ENCODE measurements at places on chromosomes 6 and 20.

- no peak for DNase-seq
Observed at GRCh38 chr20:25083773-25084625, 2.1 kb upstream of the VSX1 start.

GRCh38 chr6:22068561-22069305 is 228.1 kb downstream of the PRL start:
- DNase-seq, result no peak

- DNase-seq, result no peak
Observed at GRCh38 chr6:116035616-116036015, 25.1 kb downstream of the FRK start.

DNA sequence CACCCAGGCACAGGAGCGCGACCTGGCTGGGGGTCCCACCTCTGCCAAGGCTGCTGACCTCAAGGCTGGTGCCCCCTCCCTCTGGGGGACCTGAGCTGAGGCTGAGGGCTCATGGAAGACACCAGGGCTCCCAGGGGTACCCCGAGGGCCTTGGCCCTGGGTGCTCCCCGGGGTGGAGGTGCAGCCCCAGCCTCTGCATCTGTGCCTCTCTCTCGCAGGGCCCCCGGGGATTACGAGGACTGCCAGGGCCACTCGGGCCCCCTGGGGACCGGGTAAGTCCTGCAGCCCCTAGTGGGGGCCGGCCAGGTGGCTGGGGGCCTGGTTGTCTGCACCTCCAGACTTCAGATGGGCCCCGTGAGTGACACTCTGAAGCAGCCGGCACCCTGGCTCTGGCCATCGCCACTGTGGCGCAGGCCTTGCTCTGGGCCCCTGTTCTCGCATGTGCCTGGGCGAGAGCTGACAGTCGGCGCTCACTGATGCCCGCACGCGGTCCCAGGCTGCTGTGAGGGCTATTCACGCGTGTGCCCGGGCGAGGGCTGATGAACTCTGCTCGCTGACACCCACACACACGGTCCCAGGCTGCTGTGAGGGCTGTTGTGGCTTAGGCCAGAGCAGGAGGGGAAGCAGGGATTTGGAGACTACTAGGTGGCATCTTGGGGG is 9.3 kb downstream of the COL9A3 start:
- DNase-seq, result no peak

DNA sequence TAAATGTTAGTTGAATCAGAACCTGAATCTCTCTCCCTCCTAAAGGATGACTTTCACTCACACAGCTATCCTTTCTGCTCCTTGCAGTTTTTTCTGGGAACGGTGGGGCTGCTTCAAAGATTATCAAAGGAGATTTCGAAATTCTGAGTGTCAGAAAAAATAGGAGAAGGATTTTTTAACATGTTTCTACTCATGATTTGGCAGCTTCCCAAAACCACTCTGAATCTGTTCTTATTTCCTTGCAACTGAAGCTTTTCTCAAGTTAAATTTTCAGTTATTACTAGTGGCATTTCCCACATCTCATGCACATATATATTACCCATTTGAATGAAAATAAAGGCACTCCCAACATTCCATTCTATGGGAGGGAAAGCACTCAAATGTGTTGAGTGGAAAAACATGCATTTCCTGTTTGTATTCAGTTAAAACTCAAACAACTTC is 123.6 kb downstream of the LCA5 start:
- DNase-seq, result no peak

DNA sequence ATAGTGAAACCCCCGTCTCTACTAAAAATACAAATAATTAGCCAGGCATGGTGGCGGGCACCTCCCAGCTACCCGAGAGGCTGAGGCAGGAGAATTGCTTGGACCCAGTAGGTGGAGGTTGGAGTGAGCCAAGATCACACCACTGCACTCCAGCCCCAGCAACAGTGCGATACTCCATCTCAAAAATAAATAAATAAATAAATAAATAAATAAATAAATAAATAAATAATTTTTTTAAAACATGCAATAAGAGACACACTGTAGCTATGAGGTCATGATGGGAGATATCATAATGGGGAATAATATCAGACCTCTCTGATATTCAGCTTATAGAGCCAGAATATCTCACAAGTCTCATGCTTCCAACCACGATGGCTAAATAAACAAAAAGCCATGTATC is 82.3 kb downstream of the CD24 start:
- DNase-seq, result no peak

DNA sequence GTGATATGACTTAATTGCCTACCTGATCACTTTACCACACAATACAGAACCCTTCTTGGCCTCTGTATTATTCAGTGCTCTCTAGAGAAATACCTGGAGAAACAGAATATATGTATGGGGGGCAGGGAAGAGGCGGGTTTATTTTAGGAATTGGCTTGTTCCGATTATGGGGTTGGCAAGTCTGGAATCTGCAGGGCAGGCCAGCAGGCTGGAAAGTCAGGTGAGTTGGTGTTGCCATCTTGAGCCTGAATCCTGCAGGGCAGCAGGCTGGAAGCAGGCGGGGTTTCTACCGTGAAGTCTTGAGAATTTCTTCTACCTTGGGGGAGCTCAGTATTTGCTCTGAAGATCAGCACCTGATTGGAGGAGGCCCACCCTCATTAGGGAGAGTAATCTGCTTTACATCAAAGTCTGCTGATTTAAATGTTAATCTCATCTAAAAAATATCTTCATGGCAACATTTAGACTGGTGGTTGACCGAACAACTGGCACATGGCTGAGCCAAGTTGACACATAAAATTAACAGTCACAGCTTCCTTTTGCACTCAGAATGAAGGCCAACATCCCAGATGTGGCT is 193.9 kb downstream of the ZDHHC14 start:
- no peak for DNase-seq

- no peak for DNase-seq
Observed at GRCh38 chr6:165178056-165178455, 131.3 kb downstream of the C6orf118 start.

DNA sequence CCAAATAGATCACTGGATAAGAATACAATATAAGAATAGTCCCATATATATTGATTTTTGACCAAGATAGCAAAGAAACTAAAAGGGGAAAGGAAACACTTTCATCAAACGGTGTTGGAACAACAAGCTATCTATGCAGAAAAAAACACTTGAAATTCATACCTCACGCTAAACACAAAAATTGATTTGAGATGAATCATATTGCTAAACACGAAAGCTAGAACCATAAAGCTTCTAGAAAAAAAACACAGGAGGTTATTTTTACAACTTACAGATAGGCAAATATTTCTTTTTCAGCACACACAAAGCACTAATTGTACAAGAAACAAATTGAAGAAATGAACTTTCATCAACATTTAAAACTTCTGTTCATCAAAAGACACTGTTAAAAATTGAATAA is 36.7 kb upstream of the TMEM14A start:
- no peak for DNase-seq

DNA sequence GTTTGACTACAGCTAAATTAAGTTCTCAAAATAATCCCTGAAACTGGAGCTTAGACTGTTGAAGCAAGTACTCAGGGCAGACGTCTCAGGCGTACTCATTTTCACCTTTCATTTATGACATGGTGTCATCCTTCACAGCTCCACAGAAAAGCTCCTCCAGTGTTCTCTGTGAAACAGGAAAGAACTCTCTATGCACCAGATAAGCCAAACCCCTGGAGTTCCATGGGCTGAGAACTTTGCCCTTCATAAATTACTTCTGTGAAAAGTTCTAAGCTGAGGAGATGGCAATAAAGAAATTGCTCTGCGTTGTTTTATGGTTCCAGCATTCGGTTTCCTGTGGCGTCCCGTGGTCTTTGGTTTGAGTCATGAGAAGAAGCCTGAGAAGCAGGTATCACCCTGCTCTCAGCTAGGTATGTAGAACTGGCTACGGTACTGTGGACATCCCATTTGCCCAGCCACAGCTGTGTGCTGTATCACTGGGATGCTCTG is 20.2 kb upstream of the RREB1 start:
- no peak for DNase-seq

GRCh38 chr6:71410164-71410566 is 121.6 kb downstream of the OGFRL1 start:
- no peak for DNase-seq

- no peak for DNase-seq
Observed at GRCh38 chr6:5782783-5783547, 223.8 kb downstream of the NRN1 start.

DNA sequence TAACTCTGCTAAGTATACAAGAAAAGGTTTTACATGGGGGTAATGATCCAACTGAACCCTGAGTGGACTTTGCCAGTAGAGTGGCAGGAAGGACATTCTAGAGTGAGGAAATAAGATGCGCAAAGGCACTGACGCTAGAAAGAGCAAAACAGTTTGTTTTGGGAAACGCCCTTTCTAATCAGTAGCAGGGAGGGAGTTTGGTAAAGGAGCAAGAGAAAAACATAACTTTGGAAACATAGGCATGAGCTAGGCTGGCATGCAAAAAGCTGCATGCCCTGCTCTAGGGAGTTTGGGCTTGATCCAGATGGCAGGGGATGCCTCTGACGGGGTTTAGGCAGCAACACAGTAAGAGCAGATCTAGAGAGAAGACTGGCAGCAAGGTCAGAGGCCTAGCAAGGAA is 135.2 kb downstream of the DST start:
- DNase-seq, result no peak

DNA sequence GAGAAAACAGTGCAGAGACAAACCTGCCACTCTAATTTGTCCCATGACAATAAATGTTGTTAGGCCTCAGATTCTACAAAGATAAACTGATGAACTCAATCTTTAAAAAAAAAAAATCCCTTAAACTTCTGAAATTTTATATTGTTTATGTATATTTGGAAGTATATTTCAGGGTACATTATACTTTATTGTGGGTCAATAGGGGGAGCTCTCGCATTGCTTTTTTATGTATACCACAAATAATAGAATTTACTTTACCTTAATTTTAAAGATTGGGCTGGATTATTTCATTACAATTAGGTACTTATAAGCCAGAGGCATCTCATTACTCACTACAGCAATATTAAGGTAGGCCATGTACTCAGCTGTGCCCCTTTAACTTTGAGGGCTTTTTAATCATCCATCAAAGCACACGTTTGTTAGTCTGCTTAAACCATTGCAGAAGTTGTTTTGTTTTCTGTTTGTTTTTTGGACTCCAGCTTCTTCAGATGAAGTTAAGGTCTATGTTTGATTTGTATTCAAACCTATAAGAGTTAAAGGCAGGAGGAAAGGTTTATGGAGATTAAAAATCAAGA is 56.3 kb upstream of the EYA4 start:
- DNase-seq, result no peak

GRCh38 chr6:119511024-119511423 is 161.5 kb upstream of the MAN1A1 start:
- DNase-seq, result peak; percentile 66

DNA sequence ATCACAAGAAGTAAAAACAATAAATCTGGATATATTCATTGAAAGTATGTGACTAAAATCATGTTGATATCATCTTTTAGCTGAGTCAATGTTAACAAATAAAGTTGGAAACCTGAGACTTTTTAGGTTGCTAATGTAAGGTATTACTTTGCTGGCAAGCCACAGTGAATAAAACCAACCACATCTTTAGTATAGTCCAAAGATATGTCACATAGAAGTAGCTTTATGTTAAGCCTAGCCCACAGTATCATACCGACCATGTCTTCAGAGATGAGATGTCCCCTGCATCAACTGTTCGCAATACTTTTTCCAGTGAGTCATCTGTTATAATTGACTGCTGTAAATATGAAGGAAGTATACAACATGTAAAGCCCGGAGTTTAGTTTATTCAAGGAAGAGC is 107.6 kb upstream of the MCHR2 start:
- DNase-seq, result no peak

DNA sequence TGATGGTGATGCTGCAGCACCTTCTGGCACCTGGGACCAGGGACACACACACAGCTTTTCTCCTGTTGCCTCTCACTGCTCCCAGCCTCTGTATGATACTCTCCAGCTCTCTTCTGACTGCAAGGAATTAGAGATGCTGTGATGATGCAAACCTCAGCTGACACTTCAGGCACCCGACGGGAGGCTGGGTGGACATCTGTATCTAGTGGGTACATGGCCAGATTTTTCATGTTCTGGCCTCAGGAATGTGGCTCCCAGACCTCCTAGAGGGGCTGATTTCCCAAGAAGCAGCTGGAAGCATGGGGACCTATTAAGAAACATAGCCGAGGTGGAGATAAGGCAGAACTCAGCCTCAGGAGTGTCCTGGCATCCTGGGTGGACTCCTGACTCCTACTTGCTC is 6.8 kb upstream of the EPB41L1 start:
- DNase-seq, result no peak

DNA sequence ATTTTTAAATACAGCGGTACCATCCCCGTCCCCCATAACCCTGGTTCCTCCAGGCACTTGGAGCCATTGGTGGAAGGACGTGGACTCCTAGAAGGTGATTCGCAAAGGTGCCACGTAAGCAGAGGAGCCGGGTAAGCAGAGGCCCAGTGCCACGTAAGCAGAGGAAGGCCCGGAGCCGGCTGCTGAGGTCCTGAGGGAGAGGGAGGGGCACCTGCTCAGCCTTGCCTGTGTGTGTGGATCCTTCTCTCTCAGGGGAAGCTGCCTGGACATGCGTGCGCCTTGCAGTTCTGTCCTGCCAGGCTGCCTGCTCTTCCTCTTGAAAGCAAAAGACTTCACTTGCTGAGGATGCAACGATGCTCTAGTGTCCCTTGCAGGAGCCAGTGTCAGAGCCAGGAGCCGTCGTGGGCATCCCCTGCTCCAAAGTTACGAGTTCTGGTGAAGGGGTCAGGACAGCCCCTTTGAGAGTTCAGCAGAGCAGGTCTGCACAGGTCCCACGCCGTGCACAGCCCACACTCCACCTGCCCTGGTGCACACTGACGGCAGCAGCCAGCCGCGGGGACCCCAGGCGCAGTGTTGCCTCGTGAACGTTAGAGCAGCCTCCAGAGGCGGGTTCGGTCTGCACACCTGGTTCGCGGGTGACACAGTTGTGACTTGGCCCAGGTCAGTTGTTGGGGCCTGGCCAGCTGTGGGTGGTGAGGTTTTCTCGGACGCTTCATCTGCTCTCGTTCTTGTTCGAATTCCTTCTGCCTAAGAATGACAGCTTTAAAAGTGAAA is 1.9 kb upstream of the NKAIN4 start:
- DNase-seq, result no peak

DNA sequence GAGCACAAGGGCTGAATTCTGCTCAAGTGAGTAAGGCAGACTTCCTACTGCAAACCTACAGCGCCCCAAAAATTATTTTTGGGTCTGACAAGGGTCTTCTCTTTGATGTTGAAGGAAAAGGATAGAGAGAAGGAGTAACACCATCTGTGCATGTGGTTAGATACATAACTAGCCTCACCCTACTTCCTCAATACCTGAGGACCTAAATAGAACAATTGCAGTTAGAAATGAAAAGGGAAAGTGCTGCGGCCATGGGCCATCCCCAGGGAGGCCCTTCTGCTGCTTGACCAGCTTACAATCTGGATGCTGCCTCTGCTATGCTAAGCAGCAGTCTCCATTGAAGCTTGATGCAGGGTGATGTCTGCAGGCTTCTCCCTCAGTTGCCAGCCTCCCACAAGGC is 63.2 kb upstream of the ARMH2 start:
- no peak for DNase-seq

- DNase-seq, result no peak
Observed at GRCh38 chr6:10756085-10756484, 8.5 kb downstream of the TMEM14B start.

DNA sequence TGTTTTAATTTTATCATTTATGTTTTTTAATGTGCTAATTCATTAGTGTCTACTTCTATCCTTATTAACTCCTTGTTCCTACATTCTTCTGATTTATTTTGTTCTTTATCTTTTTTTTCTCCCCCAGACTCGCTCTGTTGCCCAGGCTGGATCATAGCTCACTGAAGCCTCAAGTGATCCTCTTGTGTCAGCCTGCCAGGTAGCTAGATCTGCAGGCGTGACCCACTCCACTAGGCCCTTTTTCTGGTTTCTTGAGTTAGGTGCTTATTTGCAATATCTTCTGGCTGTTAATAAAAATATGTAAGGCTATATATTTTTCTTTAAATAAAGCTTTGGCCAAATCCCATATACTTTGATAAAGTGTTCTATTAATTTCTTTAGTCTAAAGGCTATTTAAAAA is 2.8 kb downstream of the TAF11 start:
- DNase-seq, result no peak

All from NCI-H345 (cell line).